ENCODE measurements at places on chromosomes 6 and 20.

GRCh38 chr6:127202676-127203075 lies 64.0 kb upstream of the RNF146 start:
- DNase-seq: peak; percentile 59

DNA sequence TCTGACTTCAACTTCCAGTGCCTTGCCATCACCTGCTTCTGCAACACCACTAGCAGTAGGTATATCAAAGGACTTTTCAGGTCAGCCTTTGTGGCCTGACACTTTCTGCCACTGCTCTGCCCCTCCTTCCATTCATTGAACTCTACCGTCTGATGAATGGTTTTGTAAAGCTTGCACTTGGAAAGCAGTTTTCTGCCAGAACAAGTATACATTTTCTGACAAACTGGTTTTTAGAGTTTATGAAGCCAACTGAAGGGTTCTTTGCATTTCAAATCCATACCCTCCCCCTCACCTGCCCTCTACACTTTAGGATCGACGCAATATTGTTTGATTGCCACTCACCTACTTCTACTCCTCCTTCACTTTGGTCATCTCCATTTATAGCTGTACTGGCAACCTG lies 603.1 kb downstream of the HACE1 start:
- DNase-seq: no peak

DNA sequence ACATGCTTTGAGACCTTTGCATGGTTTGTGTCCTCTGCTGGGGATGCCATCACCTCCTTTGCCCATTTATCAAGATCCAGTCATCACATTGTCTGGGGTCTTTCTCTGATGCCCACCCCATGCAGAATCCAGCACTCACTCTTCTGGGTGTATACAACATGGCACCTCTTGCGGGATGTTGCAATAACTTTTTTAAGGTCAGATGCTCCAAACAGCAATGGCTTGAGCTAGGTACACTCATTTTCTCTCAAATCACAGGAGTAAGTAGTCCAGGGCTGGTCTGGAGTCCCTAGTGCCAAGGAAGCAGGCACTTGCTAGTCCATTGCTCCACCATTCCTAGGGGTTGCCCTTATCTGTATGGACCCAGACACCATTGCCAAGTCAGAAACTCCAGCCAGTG lies 196.6 kb upstream of the KCNG1 start:
- no peak for DNase-seq

DNA sequence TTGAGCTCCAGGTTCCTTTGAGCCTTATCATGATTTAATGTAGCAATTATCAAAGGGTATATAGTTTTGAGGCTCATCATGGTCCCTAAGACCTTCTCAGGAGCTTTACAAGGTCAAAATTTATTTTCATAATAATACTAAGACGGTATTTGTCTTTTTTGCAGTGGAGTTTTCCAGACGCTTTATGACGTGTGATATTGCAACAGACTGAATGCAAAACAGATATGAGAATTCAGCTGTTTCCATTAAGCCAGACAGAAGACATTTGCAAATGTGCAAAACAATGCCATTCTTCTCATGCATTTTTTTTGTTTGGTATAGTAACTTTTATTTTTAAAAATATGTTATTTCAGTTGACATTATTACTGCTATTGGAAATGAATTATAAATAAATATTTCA lies 24.7 kb upstream of the CNKSR3 start:
- DNase-seq: no peak
